Activated T-cell treated with anti-CD3 and anti-CD28 coated beads for 1 hour (primary cell): ENCODE measurements at places on chromosomes 4 and X.

DNA sequence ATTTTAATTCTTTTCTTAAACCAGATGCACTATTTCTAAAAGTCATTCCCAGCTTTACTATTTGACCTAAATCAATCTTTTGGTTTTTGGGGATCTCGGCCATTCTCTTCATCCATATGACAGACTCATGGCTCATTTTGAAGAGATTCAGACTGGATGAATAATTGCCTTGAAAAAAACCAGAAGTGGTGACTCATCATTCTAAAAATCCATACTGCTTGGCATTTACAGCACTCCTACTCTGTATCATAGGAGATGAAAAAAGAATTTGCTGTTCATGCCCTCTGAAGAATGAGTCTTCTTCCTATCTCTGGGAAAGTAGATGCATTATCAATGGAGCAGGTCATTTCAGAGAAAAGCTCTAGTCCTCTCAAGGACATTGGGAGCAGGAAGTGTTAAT is 220.5 kb upstream of the RPS6KA3 start:
- no peak for DNase-seq

DNA sequence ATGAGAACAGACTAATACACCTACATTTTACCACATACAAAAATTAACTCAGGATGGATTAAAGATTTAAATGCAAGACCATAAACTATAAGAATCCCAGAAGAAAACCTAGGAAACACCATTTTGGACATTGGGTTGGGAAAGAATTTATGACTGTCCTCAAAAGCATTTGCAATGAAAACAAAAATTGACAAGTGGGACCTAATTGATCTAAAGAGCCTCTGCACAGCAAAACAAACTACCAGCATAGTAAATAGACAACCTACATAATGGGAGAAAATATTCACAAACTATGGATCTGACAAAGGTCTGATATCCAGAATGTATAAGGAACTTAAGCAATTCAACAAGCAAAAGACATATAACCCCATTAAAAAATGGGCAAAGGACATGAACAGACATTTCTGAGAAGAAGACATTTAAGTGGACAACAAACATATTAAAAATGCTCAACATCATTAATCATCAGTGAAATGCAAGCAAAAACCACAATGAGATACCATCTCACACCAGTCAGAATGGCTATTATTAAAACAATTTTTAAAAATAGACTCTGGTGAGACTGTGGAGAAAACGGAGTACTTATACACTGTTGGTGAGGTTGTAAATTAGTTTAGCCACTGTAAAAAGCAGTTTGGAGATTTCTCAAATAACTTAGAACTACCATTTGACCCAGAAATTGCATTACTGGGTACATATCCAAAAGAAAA is 221.7 kb upstream of the DIPK2B start:
- no peak for DNase-seq

GRCh38 chrX:18889346-18890048 is 94.4 kb downstream of the PHKA2 start:
- no peak for DNase-seq

DNA sequence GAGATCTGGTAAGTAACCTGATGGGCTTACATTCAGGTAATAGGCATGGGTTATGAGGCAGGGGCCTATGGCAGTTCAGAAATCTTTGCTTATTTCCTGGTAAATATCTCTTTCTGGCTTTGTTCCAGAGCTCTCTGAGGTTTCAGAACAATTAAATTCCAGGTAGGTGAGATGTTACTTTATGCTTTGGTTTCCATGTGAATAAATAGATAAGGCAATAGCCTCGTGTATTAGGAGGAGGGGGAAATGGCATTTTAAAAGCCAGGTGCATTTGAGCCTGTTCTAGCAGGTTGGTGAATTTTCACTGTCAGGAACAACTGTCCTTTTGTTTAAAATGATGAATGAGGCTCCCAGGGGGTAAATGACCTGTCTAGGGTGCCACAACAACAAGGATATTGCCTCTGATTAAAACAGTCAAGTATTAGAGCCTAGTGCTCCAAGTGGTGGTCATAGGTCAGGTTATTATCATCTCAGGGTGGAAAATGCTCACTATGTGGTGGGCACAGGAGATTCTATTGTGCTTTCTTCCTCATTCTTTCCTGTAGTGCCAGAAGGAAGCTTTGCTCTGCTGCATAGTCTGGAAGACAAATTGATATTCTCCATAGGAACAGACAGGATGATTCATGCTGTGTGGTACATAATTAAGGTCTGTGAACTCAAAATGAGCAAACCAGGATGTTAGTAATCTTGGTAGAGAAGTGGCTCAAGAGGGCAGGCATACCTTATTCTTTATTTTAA is 296.2 kb downstream of the INPP4B start:
- no peak for DNase-seq

- DNase-seq: no peak
These were observed 156.0 kb downstream of the COL25A1 start for GRCh38 chr4:109146499-109146898.

DNA sequence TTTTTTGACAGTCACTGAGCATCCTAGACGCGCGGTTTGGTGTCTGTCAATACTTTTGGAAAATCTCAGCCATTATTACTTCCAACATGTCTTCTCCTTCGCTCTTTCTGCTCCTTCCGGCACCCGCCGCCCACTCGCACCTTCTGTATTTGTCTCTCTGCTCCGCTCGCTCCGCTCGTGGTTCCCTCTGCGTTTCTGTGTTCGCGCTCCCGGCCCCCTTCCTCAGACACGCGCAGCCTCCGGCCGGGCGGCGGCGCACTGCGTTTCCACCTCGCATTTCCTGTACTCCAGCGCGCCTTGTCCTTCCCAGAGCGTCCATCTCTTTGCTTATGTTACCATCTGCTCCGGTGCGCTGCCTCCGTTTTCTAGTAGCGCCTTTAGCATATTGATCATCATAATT is 21.1 kb downstream of the PDE6B start:
- no peak for DNase-seq

- DNase-seq: no peak
These were observed 302.4 kb upstream of the PRPS2 start for GRCh38 chrX:12488771-12489170.

DNA sequence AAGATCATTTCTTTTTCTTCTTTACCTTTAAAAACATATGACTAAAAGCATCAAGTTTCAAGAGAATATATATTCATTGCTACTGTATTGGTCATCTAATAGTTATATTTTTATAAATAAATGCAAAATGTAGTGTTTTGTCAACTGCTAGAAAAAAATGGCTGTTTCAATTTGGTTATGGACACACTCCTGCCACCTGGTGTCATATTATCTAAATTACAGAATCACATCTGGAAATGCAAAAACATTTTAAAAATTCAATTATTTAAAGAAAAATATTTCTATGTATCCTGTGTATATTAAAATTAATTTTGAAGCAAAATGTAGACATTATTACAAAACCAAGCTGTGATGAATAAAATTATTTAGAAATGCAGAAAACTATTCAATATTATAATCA is 329.4 kb upstream of the PCDH18 start:
- DNase-seq: no peak

- DNase-seq: no peak
These were observed 58.6 kb upstream of the FAT1 start for GRCh38 chr4:186782302-186782701.

DNA sequence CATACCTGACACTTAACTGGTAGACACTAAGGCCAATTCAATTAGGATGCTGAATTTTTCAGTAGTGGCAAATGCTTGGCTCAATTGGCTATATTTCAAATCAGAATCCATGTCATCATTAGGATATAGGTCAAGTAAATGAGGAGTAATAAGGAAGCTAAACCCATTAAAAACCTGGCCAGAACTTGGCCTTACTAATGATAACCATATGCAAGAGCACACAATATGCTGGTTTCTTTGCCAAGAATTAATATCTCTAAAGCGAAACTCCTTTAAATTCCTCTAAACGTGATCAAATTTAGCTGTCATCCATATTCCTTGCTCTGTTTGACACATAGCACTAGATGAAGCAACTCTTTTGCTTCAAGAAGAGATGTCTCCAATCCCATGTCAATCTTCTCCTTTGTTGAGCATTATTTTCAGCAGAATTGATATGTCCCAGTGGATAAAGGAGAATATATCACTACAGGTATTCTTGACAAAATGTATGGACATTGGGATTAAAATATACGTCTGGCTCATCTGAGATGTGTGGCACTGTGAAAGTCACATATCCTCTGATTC is 206.1 kb upstream of the ANKRD50 start:
- no peak for DNase-seq

DNA sequence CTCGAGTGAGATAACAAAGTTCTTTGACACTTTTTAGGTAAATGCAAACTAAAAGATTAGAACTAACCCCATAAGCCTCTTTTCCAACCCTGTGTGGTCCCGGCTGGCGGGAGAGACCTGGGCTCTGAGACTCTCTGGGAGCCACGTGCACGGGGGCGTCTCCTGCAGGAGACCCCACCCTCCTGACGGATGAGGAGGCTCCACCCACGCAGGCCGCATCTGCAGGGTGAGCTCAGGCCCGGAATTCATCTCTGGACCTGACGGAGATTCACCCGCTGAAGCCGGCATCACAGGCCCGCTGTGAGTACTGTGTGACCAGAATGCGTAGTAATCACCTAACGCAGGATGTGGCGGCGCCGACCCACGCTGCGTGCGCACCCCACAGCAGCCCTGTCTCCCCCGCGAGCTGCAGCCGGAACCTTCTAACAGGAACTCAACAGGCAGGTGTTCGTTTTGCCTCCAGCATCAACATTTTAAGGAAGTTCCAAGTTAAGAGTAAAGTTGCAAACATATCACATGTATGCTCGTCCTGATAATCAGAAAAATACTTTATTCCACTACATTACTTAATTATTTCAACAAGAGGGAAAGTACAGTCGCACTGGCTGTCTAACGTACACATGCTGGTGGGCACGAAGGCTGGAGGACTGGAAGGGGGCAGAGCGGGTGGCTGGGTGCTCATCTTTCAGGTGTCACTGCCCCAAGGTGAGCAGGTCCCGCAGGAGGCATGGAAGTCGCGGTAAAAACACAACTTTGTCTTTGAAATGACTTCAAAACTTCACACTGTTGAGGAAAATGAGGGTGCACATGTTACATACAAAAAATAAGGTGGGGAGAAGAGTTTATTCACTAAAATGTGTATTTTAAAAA is 44.5 kb downstream of the FGFRL1 start:
- DNase-seq: peak; percentile 69

DNA sequence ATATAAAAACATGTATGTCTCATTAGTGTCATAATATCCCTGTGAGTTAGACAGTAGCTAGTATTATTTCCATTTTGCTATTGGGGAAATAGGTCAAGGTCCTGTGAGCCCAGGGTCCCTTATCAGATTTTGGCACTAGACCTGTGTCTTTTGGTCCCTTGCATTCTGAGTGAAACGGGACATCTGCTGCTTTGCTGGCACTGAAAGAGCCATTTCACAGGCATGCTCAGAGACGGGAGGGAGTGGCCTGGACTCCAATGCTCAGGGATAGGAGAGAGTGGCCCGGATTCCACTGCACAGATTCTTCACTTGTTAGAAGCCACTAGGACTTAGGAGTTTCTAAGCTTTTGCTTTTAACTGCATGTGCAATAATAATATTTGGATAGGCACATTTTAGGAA is 177.2 kb downstream of the TSPAN5 start:
- DNase-seq: no peak

DNA sequence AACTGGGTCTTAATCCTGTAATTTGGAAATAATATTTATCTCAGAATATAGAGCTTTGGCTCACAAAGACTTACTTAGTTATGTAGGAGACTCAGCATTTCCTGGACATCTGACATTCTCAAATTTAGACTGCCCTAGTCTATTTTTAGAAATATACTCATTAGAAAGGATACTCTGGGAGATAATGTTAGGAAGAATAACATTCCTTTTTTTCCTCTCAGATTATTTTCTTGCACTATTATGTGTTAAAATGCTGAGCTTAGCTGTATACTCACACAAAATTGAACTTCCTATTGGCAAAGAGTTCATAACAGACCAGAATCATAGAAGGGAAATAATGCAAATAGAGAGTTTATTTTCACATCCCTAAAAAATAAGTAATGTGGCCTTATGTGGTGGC is 1424.9 kb upstream of the PCDH7 start:
- no peak for DNase-seq

GRCh38 chr4:159542296-159542695 is 439.4 kb downstream of the RAPGEF2 start:
- DNase-seq: no peak

- DNase-seq: no peak
These were observed 313.3 kb upstream of the ACTRT1 start for GRCh38 chrX:128365492-128365891.

DNA sequence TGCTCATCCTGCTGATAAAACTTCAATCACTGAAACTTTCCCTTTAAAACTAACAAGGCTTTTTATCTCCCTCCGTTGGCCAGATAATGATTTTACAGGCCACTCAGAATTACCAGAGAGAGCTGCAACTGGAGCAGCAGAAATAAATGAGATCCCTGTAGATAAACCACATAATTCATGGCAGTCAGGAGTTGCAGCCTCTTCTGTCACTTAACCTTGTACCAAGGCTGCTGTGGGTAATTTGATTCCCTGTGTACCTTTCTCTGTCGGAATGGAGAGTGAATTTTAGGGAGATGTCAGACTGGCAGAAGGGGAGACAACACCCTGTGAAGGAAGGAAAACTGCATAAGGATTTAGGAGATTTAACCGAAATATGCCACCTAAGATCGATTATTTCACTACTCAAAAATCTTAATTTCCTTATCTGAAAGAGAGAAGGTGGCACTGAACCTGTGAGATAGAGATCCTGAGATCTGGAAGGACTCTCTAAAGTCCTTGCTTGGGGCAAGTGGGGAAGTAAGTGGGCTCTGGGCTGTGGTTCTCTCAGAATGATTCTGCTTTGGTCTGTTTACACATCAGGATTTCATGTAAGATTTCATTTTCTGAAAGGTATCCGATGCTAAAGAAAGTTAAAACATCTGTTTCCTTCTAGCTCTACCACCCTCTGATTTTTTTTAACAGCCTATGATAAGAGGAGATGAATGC is 14.3 kb upstream of the TSPAN5 start:
- no peak for DNase-seq

- DNase-seq: no peak
These were observed 1559.6 kb upstream of the IGFBP7 start for GRCh38 chr4:58669783-58670182.

- no peak for DNase-seq
These were observed 191.5 kb downstream of the ARHGAP10 start for GRCh38 chr4:147923381-147923780.

- DNase-seq: no peak
These were observed 7.6 kb upstream of the XPNPEP2 start for GRCh38 chrX:129731228-129731627.

GRCh38 chr4:173046818-173047217 is 121.8 kb upstream of the GALNT7 start:
- DNase-seq: no peak

DNA sequence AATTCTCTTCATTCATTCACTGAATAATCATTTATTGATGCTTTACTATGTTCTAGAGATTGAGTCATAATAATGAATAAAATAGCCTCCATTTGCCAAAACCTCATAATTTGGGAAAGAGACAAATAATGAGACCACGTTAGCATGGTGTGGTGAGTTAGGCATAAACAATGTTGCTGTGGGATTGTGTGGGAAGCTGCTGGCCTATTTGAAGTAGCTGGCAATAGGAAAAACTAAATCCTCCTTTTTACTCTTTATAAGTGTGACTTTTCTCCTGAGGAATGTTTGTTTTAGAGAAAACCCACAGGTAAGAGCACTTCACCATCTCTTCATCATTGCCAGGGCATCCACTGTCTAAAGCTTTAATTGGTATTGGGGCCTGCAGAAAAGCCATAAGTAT is 95.3 kb downstream of the AREG start:
- no peak for DNase-seq
